ENCODE measurements at places on chromosomes 11 and 22. TPM values are rescaled to one million over a fixed set of nuclear protein-coding genes. Genes with fewer than 3 reads are reported as not detected.

The OR2AG2 gene
- total RNA-seq, result 0.28 TPM

The FOSL1 gene
- total RNA-seq, result 6.2 TPM

The CRYBB2 gene
- total RNA-seq, result not detected

The FAM168A gene
- total RNA-seq, result 34.0 TPM

The HSCB gene
- total RNA-seq, result 9.4 TPM

The FXYD2 gene
- not detected for total RNA-seq

Data from smooth muscle cell of the umbilical artery (primary cell).